Activated CD4-positive, alpha-beta T cell treated with anti-CD3 and anti-CD28 coated beads, Interleukin-2, amount 10 ng/mL, durations not matched to agents 7 days and 5 days (primary cell): ENCODE measurements at places on chromosomes 7 and 10. TPM values are rescaled to one million over a fixed set of nuclear protein-coding genes. Genes with fewer than 3 reads are reported as not detected.
A peak's percentile ranks its signal among the peaks of the same experiment; 100 is the strongest.

Gene CADPS2
- not detected for total RNA-seq

Gene TBRG4
- total RNA-seq: 102 TPM

Gene RARRES2
- not detected for total RNA-seq

Gene UBTD1
- total RNA-seq: 0.72 TPM

Gene FAM13C
- not detected for total RNA-seq

Gene DPY19L1
- total RNA-seq: 12.8 TPM

Gene MYPN
- not detected for total RNA-seq

Gene CYP2C9
- not detected for total RNA-seq

Gene HOXA4
- 0.25 TPM for total RNA-seq

Gene GRID2IP
- total RNA-seq: not detected

Gene OR13A1
- total RNA-seq: 0.10 TPM

Gene NEUROG3
- not detected for total RNA-seq

Gene LIPF
- not detected for total RNA-seq

Gene NAT16
- total RNA-seq: not detected

DNA sequence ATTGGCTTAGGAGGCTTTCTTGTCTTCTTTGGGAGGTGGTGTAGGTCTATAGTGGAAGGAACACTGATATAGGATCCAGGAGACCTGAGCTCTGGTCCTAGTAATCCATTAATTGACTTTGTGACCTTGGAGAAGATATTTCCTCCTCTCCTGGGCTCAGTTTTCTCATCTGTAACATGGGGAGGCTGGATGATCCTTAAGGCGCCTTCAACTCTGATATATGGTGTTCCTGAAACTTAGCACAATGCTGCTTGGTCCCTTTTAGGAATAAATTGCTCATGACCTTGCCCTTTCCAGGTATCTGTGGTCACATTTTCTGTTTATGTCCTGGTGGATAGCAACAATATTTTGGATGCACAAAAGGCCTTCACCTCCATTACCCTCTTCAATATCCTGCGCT, 25.3 kb downstream of the ABCC2 start:
- H3K27ac ChIP-seq: no peak overlapping the region
- H3K36me3 ChIP-seq: no peaks in the 10 kb centered on the region
- DNase-seq: no peak
- H3K4me3 ChIP-seq: no peak overlapping the region
- no peaks in the 10 kb centered on the region for H3K27me3 ChIP-seq

DNA sequence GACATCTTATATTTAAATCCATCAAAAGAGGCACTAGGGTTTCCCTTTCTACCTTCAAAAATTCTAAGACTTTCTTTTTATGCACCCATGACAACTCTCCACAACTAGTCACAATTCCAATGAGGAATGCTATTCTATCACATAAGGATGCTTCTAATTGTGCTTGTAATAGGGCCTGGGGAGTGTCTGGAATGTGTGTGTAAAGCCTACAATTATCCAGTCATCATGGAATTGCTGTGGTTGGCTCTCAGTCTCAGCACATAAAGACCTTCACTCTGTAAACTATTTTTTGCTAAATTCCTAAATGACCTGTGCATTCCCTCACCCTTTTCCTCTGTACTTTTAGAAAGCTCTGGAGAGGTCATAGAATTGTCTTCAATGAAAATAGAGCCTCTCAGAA, 86.7 kb downstream of the EPDR1 start:
- H3K36me3 ChIP-seq: no peaks in the 10 kb centered on the region
- no peaks in the 10 kb centered on the region for H3K4me1 ChIP-seq
- no peak overlapping the region for H3K27ac ChIP-seq
- H3K27me3 ChIP-seq: no peaks in the 10 kb centered on the region
- DNase-seq: no peak

GRCh38 chr10:91864099-91864498, 45.2 kb downstream of the FGFBP3 start:
- H3K4me1 ChIP-seq: no peaks in the 10 kb centered on the region
- no peaks in the 10 kb centered on the region for H3K27me3 ChIP-seq
- no peak overlapping the region for H3K27ac ChIP-seq
- DNase-seq: no peak
- peaks cover 30% of the 10 kb centered on the region for H3K36me3 ChIP-seq
- no peak overlapping the region for H3K4me3 ChIP-seq

DNA sequence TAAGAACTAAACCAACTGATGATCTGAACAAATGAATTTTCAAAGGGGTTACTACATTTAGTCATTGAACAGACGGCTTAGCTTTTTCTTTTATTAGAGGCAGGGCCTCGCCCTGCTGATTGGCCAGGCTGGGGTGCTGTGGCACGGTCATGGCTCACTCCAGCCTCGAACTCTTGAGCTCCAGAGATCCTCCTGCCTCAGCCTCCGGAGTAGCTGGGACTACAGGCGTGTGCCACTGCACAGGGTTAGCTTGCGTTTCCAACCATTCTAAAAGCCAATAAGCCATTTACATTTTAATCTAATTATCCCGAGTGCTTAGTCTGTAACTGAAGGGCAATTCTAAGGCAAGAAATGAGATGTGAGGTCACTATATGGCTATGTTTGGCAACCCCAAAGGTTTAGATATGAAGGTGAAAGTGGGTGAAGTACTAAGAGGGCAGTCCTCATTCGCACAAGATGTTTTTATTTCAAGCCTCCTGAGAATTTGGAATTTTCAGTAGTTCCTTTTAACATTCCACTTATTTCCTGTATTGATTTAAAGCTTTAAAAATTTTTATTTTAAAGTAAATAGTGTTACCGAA, 1.6 kb upstream of the CDK13 start:
- peak overlapping the region; percentile 100 for H3K27ac ChIP-seq
- peak overlapping the region; percentile 92 for H3K4me3 ChIP-seq
- H3K4me1 ChIP-seq: peaks cover 32% of the 10 kb centered on the region
- H3K36me3 ChIP-seq: peaks cover 16% of the 10 kb centered on the region
- H3K27me3 ChIP-seq: no peaks in the 10 kb centered on the region

- H3K27me3 ChIP-seq: peaks cover 10% of the 10 kb centered on the region
- H3K4me3 ChIP-seq: no peak overlapping the region
- no peaks in the 10 kb centered on the region for H3K36me3 ChIP-seq
- H3K27ac ChIP-seq: no peak overlapping the region
- no peak for DNase-seq
Measured at GRCh38 chr10:129168660-129169059, 298.4 kb upstream of the MGMT start.

- peaks cover 18% of the 10 kb centered on the region for H3K36me3 ChIP-seq
- no peak for DNase-seq
- H3K27ac ChIP-seq: no peak overlapping the region
- peaks cover 30% of the 10 kb centered on the region for H3K4me1 ChIP-seq
- H3K4me3 ChIP-seq: no peak overlapping the region
- peaks cover 9% of the 10 kb centered on the region for H3K27me3 ChIP-seq
Measured at GRCh38 chr7:132492823-132493445, 83.3 kb downstream of the PLXNA4 start.

GRCh38 chr10:88271761-88272543, 311.2 kb downstream of the RNLS start:
- H3K4me3 ChIP-seq: peak overlapping the region; percentile 55
- H3K36me3 ChIP-seq: peaks cover 8% of the 10 kb centered on the region
- DNase-seq: no peak
- H3K27ac ChIP-seq: peak overlapping the region; percentile 86
- peaks cover 47% of the 10 kb centered on the region for H3K4me1 ChIP-seq

DNA sequence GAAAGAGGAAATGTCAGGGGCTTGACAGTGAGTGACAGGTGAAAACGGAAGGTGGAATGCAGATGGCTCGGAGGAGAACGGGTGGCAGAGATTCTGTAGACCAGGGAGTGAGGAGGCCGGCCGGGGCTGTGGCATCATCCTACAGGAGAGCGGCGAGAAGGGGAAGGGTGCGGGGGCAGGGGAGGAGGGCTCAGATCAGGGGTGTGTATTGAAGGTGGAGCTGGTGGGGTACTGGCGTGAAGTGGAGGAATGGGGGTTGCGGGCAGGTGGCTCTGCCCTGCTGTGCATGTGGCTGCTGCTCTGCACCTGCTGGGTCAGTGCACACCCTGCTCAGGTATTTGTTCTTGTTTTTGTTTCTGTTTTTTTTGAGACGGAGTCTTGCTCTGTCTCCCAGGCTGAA, 470.8 kb upstream of the FOXK1 start:
- H3K36me3 ChIP-seq: no peaks in the 10 kb centered on the region
- no peaks in the 10 kb centered on the region for H3K4me1 ChIP-seq
- DNase-seq: no peak

DNA sequence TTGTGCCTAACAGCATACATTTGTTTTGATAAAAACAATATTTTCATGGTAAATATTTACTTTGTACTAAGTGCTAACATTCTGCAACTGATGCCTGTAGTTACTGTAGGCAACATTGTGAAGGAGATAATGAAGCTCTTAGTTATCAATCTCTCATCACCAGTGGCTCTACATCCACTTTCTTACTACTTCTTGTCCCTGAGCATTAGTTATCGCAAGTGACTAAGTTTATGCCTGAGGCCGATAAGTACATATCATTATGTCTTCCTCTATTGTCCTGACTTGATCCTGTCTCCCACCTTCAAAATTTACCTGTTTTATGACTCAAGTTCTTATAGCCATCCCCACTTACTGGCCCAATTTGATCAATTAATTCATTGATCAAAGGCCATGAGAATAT, 63.6 kb downstream of the MACC1 start:
- H3K4me1 ChIP-seq: no peaks in the 10 kb centered on the region
- no peak overlapping the region for H3K27ac ChIP-seq
- H3K27me3 ChIP-seq: no peaks in the 10 kb centered on the region
- H3K36me3 ChIP-seq: no peaks in the 10 kb centered on the region

- no peak overlapping the region for H3K27ac ChIP-seq
- H3K27me3 ChIP-seq: peaks cover 6% of the 10 kb centered on the region
- H3K4me1 ChIP-seq: no peaks in the 10 kb centered on the region
- no peak for DNase-seq
- H3K4me3 ChIP-seq: no peak overlapping the region
Measured at GRCh38 chr7:29255906-29256692, 61.5 kb downstream of the CHN2 start.

DNA sequence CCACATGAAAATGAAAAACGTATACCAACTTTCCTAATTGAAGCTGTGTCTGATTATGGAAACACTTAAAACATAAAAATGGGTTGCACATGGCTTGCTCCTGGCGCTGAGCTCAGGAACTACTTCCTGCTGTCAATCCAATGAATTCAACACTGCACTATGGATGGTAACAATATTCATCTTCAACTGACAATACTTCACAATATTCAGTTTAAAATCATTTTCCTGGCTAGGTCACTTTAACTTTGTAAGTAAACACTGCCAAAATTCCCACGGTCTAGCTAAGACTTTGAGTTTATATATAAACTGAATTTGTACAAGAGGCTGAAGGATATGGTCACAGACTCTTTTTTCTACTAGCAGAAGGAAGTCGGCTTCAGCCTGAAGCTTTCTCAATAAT, 556.9 kb downstream of the TNS3 start:
- no peak overlapping the region for H3K4me3 ChIP-seq
- H3K4me1 ChIP-seq: no peaks in the 10 kb centered on the region
- no peaks in the 10 kb centered on the region for H3K36me3 ChIP-seq
- no peak for DNase-seq
- no peaks in the 10 kb centered on the region for H3K27me3 ChIP-seq
- no peak overlapping the region for H3K27ac ChIP-seq

GRCh38 chr7:7773334-7774309, 55.2 kb upstream of the RPA3 start:
- H3K4me3 ChIP-seq: no peak overlapping the region
- peaks cover 26% of the 10 kb centered on the region for H3K4me1 ChIP-seq
- no peaks in the 10 kb centered on the region for H3K36me3 ChIP-seq
- no peak overlapping the region for H3K27ac ChIP-seq
- H3K27me3 ChIP-seq: no peaks in the 10 kb centered on the region
